ENCODE measurements at places on chromosomes 1 and 21.

GRCh38 chr1:200510228-200510623, 100.4 kb upstream of the ZNF281 start:
- DNase-seq, result peak; percentile 78

GRCh38 chr1:223620297-223620897, 45.1 kb downstream of the CAPN8 start:
- no peak for DNase-seq

DNA sequence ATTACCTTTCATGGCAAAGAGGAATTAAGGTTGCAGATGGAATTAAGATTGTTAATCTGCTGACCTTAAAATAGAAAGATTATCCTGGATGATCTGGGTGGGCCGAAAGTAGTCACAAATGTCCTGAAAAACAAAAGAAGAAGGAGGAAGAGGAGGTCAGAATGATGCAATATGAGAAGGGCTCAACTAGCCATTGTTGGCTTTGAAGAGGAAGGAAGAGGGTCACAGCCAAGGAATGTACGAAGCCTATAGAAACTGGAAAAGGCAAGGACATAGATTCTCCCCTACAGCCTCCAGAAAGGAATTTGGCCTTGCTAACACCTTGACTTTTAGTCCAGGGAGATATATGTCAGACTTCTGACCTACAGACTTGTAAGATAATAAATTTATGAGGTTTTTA, 39.4 kb upstream of the FMOD start:
- no peak for DNase-seq

DNA sequence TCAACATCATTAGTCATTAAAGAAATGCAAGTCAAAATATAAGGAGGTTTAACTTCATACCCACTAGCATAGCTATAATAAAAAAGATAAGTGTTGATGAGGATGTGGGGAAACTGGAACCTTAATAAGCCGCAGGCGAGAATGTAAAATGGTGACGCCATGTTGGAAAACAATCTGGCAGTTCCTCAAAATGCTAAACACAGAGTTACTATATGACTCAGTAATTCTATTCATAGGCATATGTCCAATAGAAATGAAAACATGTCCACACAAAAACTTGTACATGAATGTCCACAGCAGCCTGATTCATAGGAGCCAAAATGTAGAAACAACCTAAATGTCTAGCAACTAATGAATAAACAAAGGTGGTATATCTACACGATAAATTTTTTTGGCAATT, 23.2 kb downstream of the DDX59 start:
- DNase-seq, result no peak

DNA sequence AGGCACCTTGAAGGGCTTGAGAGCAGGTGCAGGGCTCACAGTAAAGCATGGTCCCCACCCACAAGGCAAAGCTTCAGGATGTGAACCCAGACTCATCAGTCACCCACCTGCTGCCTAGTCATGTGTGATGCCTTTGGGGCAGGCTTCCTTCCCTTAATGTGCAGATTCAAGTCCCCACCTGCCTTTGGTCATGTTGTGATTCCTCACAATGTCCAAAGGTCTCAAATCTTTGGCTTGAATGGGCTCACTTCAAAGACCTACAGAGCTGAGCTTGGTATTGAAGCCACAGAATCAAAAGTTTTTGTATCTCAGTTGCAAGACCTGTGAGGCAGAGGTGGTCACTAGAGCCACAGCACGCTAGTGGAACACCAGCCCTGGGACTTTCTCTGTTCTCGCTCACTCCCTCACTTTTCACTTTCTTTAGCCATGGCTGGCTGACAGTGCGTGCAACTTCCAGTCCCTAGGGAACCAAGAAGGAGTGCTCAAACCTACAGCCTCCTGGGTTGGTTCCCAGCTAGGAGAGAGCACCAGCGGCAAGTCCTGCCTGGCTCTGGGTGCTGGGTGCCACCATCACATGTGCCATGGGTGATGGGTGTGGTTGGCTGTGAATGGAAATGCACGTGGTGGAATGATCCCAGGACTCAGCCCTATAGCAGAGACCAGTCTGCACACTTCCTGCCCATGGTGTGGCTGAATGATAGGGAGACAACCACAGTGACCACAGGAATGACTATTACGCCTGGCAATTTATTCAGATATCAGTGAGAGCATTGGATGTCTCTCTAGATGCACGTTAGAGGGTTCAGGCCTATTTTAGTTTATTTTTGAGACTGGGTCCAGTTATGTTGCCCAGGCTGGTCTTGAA, 26.4 kb upstream of the CLIC6 start:
- no peak for DNase-seq

All from NCI-H446 (cell line).